ENCODE measurements at places on chromosomes 3 and 15.

DNA sequence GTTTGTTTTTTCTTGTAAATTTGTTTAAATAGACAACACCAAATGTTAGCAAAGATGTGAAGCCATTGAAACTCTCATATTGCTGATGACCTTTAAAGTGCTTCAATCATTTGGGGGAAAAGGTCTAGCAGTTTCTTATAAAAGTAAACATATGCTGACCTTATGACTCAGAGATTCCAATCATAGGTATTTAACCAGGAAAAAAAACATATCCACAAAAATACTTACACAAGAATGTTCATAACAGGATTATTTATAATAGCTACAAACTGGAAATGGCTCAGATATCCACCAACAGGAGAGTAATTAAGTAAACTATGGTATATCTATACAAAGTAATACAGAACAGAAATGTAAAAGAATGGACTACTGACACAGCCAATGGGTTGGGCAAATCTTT lies 27.1 kb upstream of the RORA start:
- DNase-seq = no peak

- no peak for DNase-seq
Observed at GRCh38 chr15:58650102-58650501, 99.4 kb downstream of the ADAM10 start.

GRCh38 chr15:91944331-91944730 lies 90.8 kb downstream of the SLCO3A1 start:
- DNase-seq = no peak

- no peak for DNase-seq
Observed at GRCh38 chr3:134665243-134665642, 14.4 kb upstream of the KY start.

DNA sequence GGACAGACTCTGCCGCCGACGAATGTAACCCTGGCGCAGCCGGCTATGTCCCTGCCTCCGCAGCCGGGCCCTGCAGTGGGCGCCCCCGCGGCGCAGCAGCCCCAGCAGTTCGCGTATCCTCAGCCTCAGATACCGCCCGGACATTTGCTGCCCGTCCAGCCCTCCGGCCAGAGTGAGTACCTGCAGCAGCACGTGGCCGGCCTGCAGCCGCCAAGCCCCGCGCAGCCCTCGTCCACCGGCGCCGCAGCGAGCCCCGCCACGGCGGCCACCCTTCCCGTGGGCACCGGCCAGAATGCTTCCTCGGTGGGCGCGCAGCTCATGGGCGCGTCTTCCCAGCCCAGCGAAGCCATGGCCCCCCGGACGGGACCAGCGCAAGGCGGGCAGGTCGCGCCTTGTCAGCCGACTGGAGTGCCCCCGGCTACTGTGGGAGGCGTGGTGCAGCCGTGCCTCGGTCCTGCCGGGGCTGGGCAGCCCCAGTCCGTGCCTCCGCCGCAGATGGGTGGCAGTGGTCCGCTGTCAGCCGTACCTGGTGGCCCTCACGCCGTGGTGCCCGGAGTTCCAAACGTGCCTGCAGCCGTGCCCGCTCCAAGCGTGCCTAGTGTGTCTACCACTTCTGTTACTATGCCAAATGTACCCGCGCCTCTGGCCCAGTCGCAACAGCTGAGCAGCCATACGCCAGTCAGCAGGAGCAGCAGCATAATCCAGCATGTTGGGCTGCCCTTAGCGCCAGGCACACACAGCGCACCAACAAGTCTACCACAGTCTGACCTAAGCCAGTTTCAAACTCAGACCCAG lies 2.4 kb downstream of the TSC22D2 start:
- no peak for DNase-seq

- DNase-seq = peak; percentile 35
Observed at GRCh38 chr3:170811928-170812591, 57.9 kb downstream of the RPL22L1 start.

- no peak for DNase-seq
Observed at GRCh38 chr3:72847282-72847681, 963 bp downstream of the SHQ1 start.

DNA sequence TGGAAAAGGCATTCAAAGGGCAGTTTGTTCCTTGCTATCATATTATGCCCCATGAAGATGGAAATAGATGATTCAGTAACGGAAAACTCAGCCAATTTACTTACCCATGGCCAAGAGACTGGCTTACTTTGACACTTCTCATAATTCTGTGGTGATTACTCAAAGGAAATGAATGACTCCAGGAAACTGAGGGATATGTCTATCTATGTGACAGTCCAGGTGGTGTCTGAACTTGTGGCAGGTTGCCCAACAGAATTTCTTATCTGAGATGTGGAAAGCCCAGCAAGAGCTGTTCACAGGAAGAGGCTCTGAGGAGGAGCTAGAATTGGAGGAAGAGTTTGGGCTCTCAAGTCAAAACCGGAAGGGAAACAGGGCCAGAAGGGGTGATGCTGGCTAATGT lies 91.2 kb downstream of the KCNAB1 start:
- no peak for DNase-seq

GRCh38 chr3:138440121-138440521 lies 5.7 kb downstream of the ESYT3 start:
- DNase-seq = no peak

DNA sequence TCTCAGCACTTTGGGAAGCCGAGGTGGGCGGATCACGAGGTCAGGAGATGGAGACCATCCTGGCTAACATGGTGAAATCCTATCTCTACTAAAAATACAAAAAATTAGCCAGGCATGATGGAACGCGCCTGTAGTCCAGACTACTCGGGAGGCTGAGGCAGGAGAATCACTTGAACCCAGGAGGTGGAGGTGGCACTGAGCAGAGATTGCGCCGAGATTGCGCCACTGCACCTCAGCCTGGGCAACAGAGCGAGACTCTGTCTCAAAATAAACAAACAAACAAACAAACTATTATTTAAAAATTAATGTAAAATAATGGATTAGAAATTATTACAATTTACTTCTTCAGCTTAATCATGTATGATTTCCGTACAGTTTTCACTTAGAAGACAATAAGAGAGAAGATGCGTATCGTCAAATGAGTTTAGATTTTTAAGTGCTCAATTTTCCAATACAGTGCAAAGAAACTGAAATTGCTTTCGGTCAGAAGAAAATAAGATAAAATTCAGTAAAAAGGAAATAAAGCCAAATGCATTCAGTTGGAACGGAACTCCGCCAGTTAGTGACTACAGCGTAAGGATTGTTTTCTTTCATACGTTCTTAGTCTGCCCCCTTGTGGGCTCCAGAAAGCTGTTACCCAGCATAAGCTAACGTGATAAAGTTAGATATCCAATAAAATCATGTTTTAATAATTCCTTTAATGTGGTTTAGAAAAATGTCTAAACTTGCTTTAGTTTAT lies 24.8 kb downstream of the AADAC start:
- DNase-seq = peak; percentile 2

DNA sequence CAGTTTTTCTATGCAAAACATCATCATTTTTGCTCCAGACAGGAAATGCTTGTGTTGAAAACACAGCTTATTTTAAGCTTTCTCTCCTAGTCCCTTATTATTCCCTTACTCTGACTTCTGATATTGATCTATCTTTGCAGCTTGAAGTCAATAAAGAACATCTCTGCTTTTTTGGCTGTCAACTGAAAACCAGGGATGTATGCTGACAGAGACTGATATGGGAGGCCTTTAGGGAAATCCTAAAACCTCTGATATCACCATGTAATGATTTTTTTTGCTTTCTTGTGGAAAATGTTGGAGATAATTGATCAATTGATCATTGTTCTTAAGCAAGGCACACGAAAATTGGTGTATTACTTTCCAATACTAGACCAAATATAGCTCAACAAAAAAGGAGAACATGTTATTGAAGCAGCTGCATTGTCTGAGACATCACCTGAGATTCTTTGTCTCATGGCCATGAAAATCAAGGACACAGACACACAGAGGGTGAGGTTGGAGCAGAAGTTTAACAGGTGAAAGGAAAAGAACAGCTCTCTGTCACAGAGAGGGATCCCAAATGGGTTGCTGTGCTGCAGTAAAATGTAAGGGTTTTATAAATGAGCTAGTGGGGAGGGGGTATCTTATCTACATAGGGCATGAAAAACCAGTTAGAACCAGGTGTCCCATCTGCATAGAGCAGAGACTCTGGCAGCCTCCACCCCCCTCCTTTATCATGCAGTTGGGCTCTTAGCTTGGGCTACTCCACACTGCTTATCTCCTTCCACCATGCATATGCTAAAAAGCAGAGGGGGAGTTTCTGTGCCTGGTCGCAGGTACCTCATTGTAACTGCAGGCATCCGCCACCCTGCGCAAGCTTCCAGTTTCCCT lies 17.0 kb upstream of the SENP7 start:
- no peak for DNase-seq

DNA sequence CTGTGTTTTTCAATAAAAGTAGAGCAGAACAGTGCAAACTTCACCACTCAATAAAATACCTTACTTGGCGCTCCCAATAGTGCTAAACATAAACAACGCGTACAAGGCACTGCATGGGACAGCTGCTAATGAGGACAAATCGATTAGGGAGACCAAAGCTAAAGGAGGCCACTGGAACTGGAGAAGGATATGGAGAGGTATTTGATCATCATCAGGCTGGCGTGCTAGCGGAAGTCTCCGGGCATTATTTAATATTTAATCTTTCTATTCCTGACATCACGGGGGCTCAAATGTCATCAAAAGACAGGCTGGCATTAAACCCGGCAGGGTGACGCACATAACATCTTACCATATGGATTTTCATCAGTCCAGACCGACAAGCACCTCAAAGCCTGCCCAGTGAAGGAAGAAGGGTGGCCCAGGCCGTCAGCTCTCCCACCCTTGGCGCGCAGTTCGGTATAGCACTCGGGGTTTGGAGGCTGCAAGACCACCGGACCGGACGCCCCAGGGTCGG lies 604 bp downstream of the CCPG1 start:
- no peak for DNase-seq

GRCh38 chr3:58184309-58184981 lies 26.3 kb downstream of the DNASE1L3 start:
- no peak for DNase-seq

- no peak for DNase-seq
Observed at GRCh38 chr3:170889132-170889531, 19.1 kb upstream of the RPL22L1 start.

GRCh38 chr3:116199063-116199462 lies 246.2 kb downstream of the LSAMP start:
- no peak for DNase-seq
